ENCODE measurements at places on chromosomes 11 and 22.

DNA sequence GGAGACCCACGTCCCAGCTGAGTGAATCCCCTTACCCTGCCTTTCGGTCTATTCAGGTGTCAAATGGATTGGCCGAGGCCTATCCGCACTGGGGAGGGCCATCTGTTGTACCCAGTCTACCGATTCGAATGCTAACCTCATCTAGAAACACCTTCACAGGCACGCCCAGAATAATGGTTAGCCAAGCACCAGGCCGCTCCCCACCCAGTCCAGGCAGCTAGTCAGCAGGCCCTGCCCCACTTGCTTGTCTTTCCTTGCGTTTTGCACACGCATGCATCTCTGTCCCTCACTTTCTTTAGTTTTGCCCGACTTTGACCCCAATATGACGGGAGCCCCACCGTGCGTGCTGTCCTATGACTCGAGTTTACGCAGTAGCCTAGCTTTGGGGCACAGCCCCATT lies 31.7 kb downstream of the PARVB start:
- DNase-seq: no peak

- no peak for DNase-seq
Measured at GRCh38 chr22:25102722-25103121, 96.9 kb upstream of the CRYBB3 start.

- DNase-seq: no peak
Measured at GRCh38 chr11:2664791-2665525, 34.8 kb downstream of the KCNQ1OT1 start.

DNA sequence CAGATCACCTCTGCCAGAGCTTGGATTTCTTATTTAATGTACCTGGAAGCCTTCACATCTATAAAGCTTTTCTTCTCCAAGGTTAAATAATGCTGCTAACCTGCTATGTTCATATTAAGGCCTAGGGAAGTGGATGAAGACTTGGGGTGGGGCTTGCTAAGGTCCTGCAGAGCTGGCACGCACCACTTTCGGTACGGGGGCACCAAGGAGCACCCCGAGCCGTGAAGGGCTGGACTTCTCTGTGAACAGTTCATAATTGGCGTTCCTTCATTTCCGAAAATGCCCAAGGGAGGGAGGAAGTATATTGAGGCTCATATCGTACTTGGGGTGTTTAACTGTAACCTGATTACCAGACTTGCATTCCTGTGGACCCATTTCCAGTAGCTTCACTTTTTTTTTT lies 59.6 kb downstream of the ST14 start:
- DNase-seq: no peak

GRCh38 chr11:14454861-14455632 lies 44.6 kb downstream of the COPB1 start:
- DNase-seq: peak; percentile 45

DNA sequence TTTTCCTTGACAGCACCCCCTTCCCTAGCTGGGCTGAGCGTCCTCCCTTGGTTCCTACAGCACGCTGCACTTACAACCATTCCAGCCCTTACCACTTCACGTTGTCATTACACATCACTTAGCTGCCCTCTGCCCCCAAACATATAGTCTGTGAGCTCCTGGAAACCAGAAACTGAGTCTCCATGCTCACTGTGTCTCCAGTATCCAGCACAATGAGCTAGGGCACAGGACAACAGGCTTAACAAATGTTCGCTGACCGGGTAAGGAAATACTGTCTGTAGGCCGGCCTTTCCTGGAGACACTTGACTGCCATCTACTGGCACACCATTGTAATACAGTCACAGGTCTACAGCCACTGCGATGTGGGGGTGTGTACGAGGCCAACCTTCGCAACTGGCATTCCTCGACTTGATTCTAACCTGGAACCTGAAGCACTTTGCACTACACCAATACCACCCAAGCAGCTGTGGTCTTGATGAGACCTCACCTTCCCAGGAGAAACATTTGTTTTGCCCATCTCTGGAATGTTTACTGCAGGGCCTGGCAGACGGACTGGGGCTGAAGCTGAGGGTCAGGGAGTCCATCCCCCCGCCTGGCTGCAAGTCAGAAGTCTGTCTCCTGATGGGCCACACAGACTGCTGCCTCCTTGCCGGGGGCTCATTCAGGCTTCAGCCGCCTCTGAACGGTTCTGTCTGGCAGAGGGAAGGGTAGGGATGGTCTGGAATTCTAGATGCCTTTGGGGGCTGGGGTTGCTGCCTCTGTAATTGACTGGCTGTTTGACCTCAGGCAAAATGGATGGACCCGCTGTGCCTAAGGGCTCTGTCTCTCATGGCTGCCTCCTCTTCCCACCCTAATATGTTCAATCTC lies 72.0 kb downstream of the SYN3 start:
- DNase-seq: peak; percentile 62

GRCh38 chr11:33906484-33907186 lies 14.8 kb upstream of the LMO2 start:
- no peak for DNase-seq

DNA sequence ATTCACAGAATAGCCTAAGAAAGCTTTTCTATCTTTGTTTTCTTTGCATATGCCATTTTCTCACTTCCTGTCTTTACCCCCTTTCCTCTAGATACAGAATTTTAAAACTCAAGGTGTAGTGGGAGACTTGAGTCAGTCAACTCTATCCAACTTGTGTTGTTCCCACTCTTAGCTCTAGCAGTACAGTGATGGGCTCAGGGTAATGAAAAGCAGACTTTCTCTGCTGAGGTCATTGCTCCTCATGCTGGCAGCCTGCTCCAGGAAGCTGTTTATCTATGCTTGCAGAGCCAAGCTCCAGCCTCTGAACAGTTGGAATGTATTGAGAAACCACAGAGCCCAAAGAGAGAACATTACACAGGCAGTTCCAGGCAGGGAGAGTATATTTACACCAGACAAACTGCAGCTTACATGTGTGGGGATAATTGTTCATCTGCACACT lies 68.1 kb downstream of the CSTPP1 start:
- peak; percentile 95 for DNase-seq

- no peak for DNase-seq
Measured at GRCh38 chr11:58451585-58451984, 9.5 kb upstream of the OR5B12 start.

DNA sequence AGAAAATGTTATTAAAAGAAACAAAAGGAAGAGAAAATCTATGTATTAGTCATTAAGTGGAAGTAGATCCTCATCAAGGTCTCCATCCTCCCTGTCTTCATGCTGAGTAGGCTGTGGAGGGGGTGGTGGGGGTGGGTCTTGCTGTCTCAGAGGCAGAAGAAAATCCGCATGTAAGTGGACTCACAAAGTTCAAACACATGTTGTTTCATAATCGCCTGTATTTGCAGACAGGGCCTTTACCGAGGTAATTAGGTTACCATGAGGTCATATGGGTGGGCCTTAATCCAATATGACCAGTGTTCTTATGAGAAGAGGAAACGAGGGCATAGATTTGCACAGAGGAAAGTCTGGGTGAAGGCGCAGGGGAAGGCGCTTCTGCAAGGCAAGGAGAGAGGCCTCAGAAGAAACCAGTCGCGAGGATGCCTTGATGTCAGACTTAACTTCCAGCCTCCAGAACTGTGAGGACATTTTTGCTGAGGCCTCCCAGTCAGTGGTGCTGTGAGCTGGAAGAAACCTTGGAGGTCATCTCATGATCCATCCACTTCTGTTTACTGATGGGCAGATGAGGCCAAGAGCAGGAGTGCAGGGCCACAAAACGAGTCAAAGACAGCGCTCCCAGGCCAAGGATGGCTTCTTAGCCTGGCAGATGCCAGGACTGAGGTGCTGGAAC lies 49.3 kb upstream of the THY1 start:
- DNase-seq: no peak

- peak; percentile 49 for DNase-seq
Measured at GRCh38 chr11:93196816-93197379, 893 bp downstream of the SLC36A4 start.

- DNase-seq: no peak
Measured at GRCh38 chr11:65655570-65656332, 7.0 kb downstream of the RELA start.

- no peak for DNase-seq
Measured at GRCh38 chr11:64268025-64268892, 16.2 kb downstream of the BAD start.

- peak; percentile 64 for DNase-seq
Measured at GRCh38 chr11:27162237-27162636, 121.6 kb downstream of the BBOX1 start.

GRCh38 chr11:92801685-92802084 lies 167.8 kb upstream of the MTNR1B start:
- DNase-seq: no peak

DNA sequence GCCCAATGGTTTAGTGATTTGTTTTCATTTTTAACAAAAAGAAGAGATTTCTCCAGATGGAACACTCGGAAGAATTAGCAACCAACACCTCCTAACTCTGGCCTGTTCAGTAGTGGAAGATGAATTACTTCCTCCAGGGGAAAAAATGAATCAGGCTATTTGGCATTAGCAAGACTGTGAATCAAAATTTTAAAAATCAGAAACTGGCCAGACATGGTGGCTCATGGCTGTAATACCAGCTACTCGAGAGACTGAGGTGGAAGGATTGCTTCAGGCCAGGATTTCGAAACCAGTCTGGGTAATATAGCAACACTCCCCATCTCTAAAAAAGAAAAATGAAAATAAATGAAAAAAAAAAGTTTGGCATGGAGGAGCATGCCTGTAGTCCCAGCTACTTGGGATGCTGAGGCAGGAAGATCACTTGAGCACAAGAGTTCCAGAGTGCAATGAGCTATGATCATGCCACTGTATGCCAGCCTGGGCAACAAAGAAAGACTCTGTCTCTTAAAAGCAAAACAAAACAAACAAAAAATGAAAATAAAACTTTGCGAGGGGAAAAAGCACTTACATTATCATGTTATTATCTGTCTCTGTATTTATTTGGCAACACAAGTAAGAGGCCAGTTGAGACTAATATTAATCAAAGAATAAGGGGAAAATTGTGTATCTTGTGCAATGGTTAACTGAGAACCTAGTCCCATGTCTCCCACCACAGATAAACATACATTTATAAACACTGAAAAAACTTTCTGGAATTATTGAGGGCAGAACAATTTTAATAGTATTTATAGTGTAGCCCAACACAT lies 796.3 kb upstream of the ANO3 start:
- DNase-seq: no peak

DNA sequence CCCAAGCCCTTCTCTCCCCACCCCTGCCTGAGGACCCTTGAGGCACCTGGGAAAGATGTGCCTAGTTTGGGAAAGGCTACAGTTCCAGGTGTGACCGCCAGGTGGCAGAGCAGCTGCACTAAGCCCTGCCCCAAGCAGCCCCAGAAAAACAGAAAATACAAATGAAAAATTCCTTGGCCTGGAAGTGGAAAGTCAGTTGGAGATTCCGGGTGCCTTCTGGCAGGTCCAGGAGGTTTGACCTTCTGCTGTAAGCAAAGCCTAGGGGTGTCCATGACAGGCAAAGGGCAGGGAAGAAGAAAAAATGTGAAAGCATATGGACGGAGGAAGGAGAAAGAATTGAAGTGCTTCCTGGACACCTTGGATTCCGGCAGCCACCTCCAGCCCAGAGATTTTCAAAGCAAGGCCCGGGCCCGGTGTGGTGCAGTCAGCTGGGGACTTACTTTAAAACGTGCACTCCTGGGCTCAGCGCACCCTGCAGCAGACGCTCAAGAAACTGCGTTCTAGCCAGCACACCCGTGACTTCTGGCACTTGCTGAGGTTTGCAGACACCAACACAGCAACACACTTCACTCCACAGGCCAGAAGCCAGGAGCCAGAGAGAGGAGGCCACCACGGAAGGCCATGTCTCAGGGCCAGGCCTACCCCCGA lies 37.3 kb upstream of the SLC22A12 start:
- DNase-seq: peak; percentile 34

DNA sequence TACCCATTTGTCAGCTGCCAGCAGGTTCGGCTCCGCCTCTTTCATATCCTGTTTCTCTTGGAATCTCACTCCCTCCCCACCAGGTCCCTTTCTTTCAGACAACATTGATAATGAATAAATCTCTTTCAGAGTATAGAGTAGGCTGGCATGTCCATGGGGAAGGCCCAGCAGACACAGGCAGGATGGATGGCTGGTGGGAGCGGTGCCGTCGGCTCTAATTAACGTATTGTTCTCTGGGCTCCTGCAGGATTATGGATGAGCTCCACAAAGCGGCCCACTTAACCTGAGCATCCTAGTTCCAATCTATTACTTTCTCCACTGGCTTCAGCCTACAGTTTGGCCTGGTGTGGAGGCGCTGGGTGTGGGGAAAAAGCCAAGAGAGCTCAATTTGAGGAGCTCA lies 588.0 kb downstream of the BUD13 start:
- no peak for DNase-seq

DNA sequence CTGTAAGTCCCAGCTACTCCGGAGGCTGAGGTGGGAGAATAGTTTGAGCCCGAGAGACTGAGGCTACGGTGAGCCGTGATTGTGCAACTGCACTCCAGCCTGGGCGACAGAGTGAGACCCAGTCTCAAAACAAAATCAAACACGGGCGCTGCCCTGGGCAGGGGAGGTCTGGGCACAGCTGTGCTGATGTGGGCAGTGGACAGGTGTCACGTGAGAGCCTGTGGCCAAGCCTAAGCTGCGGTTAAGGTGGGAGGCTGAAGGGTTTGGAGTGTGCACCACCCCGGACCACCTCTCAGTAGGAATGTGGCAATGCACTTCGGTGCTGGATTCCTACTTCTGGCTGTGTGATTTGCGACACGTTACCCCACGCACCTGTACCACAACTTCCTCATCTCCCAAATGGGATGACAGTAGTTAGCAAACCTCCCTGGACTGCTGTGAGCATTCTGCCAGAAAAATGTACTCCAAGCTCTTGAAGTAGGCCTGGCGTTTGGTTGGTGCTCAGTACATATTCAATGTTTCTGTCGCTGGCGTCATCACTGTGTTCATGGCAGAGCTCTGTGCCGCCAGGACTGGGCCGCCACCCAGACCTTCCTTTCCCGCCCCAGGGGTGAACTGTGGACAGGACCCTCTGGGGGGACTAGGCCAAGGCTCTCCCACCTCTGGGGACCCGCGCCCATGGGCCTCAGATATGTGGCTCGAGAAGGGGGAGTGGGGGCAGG lies 807 bp upstream of the ZNF74 start:
- DNase-seq: no peak

GRCh38 chr11:45145379-45146071 lies 914 bp upstream of the PRDM11 start:
- DNase-seq: peak; percentile 33

GRCh38 chr11:8649361-8649760 lies 33.1 kb downstream of the TRIM66 start:
- peak; percentile 16 for DNase-seq

DNA sequence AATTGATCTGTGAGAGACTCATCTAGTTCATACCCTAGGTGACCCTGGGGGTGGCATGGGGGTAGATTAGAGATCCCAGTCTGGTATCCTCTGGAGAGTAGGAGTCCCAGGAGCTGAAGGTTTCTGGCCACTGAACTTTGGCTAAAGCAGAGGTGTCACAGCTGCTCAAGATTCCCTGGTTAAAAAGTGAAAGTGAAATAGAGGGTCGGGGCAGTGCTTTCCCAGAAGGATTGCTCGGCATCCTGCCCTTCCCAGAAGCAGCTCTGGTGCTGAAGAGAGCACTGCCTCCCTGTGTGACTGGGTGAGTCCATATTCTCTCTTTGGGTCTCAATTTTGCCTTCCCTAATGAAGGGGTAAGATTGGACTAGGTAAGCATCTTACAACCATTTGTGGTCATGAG lies 653 bp downstream of the IL18BP start:
- DNase-seq: peak; percentile 29

Data from renal cortical epithelial cell (primary cell).